ENCODE measurements at places on chromosomes 6 and 20. TPM values are rescaled to one million over a fixed set of nuclear protein-coding genes. Genes with fewer than 3 reads are reported as not detected.

The SHLD1 gene
- polyA plus RNA-seq = 18.8 TPM

The HS3ST5 gene
- not detected for polyA plus RNA-seq

The ACSS2 gene
- 5.3 TPM for polyA plus RNA-seq

The DEFB124 gene
- not detected for polyA plus RNA-seq

The C6orf52 gene
- not detected for polyA plus RNA-seq

The RBPJL gene
- not detected for polyA plus RNA-seq

The MAFB gene
- polyA plus RNA-seq = not detected

The TCP11 gene
- not detected for polyA plus RNA-seq

The RFX6 gene
- not detected for polyA plus RNA-seq

The DDO gene
- not detected for polyA plus RNA-seq

The CCN2 gene
- polyA plus RNA-seq = not detected

The TGM2 gene
- polyA plus RNA-seq = not detected

The FKBP1C gene
- polyA plus RNA-seq = not detected

The GPLD1 gene
- 0.46 TPM for polyA plus RNA-seq

The HLA-DRA gene
- 41.3 TPM for polyA plus RNA-seq

The SLC26A8 gene
- not detected for polyA plus RNA-seq

The RIPOR3 gene
- 1.8 TPM for polyA plus RNA-seq

The MDFI gene
- polyA plus RNA-seq = not detected

The GSTA4 gene
- 4.6 TPM for polyA plus RNA-seq

The EDN3 gene
- not detected for polyA plus RNA-seq

The DDX43 gene
- 1.6 TPM for polyA plus RNA-seq

The ABRACL gene
- polyA plus RNA-seq = 212 TPM

The CCR6 gene
- 47.3 TPM for polyA plus RNA-seq

The PAK1IP1 gene
- polyA plus RNA-seq = 18.8 TPM

The TOMM34 gene
- 21.0 TPM for polyA plus RNA-seq

The SCGN gene
- not detected for polyA plus RNA-seq

The HEY2 gene
- 0.20 TPM for polyA plus RNA-seq

The ANKRD66 gene
- not detected for polyA plus RNA-seq

The PRKN gene
- polyA plus RNA-seq = 1.0 TPM

The SPEF1 gene
- polyA plus RNA-seq = not detected
